Retinal pigment epithelial cell (primary cell): ENCODE measurements at places on chromosomes 2 and 18.

DNA sequence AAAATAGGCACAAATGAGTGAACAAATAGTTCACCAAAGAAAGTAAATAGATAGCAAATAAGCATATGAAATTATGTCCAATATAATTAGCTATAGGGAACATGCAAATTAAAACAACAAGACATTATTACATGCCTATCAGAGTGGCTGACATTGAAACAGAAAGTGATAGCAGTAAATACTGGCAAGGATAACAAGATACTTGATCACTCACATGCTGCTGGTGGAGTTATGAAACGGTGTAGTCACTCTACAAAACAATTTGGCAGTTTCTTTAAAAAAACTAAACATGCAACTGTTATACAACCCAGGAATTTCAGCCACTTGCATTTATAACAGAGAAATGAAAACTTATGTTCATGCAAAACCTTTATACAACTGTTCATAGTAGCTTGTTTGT lies 439.2 kb upstream of the ACVR2A start:
- no peak for DNase-seq

DNA sequence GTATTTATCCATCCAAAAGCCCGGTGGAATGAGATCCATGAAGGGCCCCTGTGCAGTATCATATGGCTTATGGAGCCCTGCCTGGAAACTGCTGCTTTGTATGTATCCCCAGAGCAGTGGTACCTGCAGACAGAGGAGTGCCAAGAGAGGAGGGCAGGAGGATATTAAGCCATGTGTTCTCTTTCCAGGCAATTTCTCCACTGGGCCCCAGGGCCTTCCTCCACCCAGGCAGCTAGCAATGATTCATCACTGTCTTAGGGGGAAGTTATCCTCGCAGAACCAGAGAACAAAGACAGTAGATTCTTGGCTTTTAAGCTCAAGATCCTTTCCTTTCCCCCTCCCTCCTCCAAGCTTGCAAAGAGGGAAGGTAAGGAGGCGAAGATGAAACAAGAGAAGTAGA lies 98.1 kb downstream of the LRRC30 start:
- no peak for DNase-seq

DNA sequence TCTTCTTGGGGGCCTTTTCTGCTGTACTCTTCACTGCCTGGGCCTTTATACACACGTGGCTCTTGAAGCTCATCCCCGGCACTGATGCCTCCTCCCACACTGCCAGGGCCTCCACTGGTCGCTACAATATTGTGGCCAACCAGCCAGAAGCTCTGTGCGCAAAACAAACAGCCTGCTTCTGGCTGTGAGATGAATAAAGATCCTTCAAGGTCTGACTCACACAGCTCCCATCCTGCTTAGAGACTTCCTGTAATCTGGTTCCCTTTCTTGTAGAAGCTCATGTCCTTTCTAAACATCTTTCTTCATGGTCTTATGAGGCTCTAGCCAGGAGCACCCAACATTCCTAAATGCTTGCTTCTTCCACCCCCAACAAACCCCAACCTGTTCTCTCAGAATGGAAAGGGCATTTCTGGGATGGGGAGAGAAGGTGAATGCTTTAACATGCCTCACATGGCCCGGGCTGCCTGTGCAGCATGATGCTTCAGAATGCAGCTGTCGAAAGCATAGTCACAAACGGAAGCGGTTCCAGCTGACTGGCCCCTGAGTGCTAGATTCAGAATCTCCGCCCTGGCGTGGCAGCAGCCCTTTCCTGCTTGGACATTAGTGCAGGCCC lies 24.6 kb downstream of the NRP2 start:
- DNase-seq: peak; percentile 63

- DNase-seq: peak; percentile 94
Measured at GRCh38 chr18:59650266-59650820, 46.9 kb downstream of the CCBE1 start.

GRCh38 chr2:225354281-225354774 lies 45.2 kb upstream of the NYAP2 start:
- DNase-seq: peak; percentile 80

GRCh38 chr2:64426183-64426952 lies 27.6 kb upstream of the LGALSL start:
- DNase-seq: no peak

DNA sequence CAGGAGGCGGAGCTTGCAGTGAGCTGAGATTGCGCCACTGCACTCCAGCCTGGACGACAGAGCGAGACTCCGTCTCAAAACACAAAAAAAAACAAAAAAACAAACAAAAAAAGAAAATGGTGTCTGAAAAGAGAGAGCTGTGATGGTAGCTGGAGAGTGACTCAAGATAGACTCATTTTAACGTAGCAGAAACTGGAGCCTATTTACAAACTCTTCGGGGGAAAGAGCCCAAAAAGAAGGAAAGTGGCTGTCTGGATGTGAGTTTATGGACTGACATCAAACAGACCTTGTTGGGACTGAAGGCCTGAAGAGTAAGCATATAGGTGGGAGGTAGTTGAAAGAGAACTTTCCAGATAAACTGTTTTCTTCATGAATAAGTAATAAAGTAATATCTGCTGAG lies 51.8 kb downstream of the LIMS1 start:
- no peak for DNase-seq

DNA sequence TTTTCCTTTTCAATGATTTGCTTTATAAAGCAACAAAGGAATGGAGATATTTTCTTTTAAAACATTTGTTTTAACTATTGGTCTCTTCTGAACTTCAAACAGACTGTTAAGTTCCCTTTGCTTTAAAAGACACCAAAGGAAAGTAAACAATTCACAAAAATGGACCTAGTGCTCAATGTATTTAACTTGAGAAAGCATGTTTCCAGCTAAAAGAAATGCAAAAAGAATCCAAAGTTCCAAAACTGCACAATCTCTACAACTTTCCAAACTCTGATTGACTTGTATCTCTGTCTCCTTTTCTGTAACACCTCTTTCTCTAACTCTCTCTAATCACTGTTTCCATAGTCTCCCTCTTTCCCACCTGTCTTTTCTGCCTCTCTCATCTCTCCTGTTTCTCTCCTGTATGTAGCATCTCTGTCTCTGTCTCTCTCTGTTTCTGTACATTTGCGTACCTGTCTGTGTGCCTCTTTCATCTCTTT lies 295.7 kb upstream of the SESTD1 start:
- no peak for DNase-seq

GRCh38 chr2:180254872-180255271 lies 247.8 kb upstream of the CWC22 start:
- no peak for DNase-seq

DNA sequence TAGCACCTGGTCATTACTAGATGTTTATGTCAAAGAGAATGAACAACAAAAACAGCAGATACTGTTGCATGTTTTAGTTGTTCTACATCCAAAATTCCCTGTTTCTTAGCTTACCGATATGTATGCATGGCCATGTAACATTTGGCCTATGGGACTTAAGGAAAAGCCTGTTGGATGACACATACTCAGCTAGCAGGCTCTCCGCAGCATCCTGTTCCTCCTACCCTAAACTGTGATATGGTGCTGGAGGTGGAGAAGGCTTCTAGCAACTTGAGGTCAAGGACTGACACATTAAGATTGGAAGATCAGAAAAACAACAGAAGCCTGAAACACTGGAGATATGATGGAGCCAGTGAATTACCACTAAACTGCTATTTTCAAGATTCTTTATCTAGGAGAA lies 537.8 kb downstream of the LRRTM4 start:
- no peak for DNase-seq

GRCh38 chr2:219702796-219703545 lies 75.5 kb downstream of the SLC4A3 start:
- DNase-seq: no peak

GRCh38 chr18:77209587-77209986 lies 40.1 kb upstream of the GALR1 start:
- no peak for DNase-seq
